Kidney epithelial cell (primary cell): ENCODE measurements at places on chromosomes 11 and 22. TPM values are rescaled to one million over a fixed set of nuclear protein-coding genes. Genes with fewer than 3 reads are reported as not detected.

GRCh38 chr11:31487848-31488247 is 21.6 kb downstream of the IMMP1L start:
- DNase-seq = no peak

- DNase-seq = no peak
Observed at GRCh38 chr22:48891688-48892577, 935.7 kb downstream of the BRD1 start.

GRCh38 chr22:36327922-36328551 is 59.7 kb downstream of the MYH9 start:
- no peak for DNase-seq

DNA sequence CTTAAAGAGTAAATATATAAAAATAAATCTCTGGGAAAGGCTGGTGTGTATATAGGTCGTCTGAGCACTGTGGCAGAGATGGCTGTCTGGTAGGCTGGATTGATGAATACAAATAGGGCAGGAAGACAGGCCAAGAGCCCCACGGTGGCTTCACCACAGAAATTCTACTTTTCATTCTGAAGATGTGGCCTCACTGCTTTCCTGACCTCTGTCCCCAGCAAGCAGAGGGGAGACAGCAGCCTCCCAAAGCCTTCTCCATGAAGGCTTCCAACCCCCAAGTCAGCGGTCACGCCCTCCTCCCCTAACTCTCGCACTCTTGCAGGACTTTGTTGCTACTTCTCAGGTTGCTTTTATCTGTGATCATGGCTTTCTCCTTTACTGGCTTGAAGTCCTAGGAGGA is 10.6 kb upstream of the KCNJ1 start:
- no peak for DNase-seq

GRCh38 chr11:101668236-101668635 is 84.4 kb upstream of the TRPC6 start:
- no peak for DNase-seq

Gene HORMAD2
- not detected in 2 replicates for total RNA-seq
